Mucosa of descending colon (tissue), 3 donors: ENCODE measurements at places on chromosomes 3 and 15. TPM values are rescaled to one million over a fixed set of nuclear protein-coding genes. Genes with fewer than 3 reads are reported as not detected.

- DNase-seq, result no peak
These were observed 42.2 kb downstream of the DMXL2 start for GRCh38 chr15:51580385-51580784.

The FETUB gene
- total RNA-seq, result not detected

DNA sequence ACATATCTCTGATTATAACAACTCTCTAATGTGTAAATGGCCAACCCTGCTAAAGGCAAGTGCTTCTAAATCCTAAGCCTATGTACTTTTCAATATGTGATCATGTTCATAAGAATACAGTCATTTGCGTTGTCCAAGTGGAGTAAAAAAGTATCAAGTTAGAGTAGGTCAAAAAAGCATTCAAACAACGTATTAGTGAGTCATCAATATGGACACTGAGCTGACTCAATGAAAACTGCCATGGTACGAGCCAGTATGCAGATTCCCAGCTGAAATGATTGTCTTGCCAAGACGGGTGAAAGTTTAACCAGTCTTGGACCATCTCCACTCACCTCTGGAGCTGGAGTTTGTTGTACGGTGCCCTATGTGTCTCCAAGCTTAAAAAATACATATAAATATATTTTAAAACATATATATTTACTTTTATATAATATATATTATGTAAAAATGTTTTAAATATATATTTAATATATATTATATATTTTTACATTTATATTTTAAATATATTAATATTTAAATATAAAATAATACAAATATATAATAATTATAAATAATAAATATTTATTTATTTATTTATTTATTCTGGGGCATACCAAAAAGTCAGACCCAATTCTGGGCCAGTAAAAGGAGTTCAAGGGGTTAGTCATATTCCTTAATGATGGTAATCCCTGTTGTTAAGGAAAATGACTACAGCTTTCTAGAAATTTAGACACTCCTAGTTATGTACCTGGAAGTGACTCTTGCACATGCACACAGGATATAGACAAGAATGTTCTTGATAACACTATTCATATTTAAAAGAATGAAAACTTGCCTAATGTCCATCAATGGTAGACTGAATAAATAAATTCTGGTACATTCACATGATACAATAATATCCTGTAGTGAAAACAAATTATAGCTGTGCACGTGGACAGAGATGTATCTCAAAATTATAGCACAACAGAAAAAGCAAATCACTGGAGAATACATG lies 27.2 kb downstream of the PLSCR4 start:
- DNase-seq, result no peak

The CFAP161 gene
- total RNA-seq, result not detected

DNA sequence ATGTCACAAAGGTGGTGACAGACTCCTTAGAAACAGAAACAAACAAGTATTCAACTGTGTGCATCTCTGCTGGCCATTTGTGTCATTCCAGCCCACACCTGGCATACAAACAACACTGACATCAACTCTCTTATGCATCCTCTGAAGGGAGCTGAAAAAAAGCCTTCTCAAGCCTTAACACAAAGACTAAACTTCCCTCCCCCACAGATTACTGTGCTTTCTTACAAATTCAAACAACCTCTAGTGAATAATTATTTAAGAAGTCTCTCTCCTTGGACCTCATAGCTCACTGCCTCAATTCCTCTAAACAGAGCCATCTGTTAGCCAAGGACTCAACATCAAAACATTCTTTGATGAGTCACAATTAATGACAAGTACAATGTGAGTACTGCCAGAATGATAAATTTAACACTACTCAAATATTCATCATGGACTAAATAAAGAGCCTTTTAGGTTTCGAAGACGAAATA lies 132.1 kb downstream of the WDR76 start:
- no peak for DNase-seq

DNA sequence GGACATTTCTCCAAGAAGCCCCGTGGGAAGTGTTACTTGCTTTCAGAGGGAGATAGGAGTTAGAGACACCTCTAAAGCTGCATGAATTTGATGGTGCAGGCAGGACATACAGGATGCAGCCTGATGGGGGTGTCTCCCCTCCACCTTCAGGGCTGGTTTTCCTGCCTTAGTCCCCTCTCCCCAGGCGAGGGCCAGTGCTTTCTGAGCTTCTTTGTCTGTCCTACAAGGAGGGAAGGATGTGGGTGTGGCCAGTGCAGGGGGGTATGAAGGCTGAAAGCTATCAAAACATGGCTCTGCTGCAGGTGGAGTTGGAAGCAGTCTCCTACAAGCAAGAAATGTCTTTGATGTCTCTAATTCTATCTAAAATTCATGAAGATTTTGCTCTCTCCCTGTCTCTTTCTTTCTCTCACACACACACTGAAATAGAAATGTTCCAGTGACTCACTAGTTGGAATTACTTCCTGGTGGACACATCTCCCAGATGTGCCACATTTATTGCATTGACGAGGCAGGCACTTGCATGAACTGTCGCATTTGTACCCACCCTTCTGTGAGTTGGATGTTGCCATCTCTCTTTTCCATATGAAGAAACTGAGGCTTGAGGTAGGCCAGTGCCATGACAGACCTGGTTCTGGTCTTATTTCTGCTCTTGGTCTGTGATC lies 13.9 kb upstream of the PODXL2 start:
- DNase-seq, result no peak

DNA sequence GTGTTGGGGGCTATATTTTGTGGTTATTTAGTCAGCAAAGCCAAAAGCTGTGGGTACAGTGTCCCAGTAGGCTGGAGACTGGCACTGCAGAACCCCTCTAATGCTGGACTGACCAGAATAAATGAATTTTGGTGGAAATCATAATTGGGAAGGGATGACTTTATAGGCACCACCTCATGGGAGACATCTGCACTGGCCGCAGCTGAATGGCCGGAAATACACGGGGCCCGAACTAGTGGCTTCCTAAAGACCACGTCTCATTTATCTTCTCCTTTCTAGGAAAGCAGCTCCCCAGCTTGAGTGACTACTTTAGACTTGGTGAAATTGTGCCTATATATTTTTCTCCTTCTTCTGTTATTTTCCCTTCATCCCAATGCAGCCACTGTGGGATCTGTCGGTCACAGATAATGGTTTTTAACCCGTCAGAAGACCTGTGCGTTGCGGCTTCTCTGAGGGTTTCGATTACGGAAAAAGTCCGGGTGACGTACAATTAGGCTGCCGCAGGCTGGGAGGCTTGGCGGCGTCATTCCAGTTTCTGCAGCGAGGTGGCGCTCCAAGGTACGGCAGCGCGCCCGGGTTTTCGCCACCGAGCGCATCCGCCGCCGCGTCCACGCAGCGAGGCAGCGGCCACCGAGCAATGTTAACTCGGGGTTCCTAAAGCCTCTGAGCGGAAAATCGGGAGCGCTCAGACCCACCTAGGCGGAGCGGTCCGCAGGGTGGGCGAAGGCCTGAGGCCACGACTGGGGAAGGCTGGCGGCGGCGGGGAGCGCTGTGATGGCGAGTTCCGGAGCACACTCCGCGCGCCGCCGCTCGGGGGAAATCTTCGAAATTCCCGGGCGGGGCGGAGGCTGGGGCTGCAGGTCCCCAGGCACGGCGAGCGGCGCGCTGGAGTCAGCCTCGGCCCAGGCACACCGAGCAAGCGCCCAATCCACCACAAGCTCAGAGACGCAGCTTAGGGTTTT lies 26.3 kb downstream of the NR2F2 start:
- DNase-seq, result peak; percentile 92

- DNase-seq, result no peak
These were observed 81.7 kb upstream of the UMPS start for GRCh38 chr3:124648551-124648950.

GRCh38 chr3:839981-840380 lies 252.8 kb upstream of the CNTN6 start:
- no peak for DNase-seq

The REC114 gene
- total RNA-seq, result not detected

The ARGFX gene
- total RNA-seq, result not detected

DNA sequence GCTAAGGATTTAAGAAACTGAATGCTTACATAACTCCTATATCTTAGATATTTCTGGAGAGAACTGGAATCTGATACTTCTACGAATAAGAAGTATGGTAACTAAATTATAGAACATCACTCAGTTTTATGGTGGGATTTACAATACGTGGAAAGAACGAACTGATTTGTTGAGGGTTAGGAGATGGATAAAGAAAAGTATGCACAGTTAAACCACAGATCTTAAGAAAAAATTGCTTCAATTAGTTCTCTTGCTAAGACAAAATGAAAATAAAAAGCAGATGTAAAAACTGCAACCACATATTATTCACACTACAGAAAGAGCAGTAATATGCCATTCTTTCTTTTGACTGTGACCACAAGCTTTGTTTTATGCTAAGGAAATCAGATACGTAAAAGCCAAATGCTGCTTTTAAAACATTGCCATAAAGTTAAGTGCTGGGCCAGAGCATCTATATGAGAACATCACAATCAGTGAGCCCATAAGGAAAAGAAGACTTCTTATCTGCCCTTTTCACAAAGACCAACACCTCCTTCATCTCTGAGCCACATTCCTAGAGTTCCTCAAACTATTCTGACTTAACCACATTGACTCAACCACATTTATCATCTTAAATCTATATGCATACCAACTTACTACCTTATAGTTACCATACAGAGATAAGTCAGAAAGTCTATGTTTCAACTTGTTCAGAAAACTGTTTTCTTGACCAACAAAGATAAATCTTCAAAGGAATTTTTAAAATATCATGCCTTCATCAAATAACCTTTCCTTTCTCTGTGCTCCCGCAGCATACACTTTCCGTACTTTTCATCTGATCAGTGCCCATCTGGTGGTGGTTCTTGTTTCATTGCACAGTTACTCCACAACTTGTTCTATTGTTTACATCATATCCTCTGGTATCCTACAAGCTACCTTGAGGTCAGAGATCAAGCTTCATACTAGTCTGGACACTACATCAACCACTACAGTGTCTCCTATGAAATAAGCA lies 61.7 kb downstream of the FSIP1 start:
- DNase-seq, result no peak

GRCh38 chr3:56806407-56806806 lies 4.7 kb upstream of the ARHGEF3 start:
- no peak for DNase-seq

DNA sequence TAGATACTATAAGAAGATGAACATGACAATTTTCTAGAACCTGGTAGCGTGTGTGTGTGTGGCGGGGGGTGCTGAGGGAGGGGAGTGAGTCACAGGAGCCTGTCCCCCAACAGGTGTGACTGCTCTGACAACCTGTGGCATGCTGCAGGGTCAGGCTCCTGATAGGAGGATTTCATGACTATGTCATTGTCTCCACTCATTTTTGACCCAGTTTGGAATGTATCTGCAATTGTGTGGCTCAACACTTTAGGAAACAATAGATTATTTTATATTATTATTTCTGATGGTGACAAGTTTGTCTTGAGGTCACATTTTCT lies 9.3 kb upstream of the VILL start:
- no peak for DNase-seq

DNA sequence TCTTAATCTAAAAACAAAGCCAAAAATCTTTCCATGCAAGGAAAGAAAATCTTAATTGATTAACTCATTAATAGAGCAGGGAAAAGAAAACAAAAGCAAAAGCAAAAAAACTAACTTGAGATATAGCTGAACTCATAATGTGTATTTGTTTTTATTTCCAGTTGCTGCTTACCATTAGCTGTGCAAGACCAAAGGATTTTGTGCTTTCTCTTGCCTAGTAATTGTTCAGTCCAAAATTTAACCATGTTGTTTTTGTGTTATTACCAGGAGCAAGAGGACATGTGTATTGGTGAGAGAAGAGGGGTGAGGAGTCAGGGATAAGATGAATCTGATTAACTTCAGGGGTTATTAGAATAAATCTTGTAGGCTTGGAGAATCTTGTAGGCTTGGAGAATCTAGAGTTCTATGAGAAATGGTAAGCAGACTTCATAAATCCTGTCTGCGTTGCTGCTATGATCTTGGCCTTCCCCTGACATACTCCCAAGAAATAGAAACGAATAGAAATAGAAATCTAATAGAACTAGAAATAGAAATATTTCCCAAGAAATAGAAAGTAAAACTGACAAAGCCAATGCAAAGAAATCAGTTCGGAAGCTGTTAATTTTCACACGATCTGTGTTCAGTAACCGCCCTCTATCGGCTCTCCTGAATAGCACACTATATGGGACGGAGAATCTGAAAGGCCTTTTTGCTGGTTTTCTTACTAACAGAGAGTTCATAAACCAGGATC lies 72.6 kb upstream of the TNFSF10 start:
- DNase-seq, result no peak

DNA sequence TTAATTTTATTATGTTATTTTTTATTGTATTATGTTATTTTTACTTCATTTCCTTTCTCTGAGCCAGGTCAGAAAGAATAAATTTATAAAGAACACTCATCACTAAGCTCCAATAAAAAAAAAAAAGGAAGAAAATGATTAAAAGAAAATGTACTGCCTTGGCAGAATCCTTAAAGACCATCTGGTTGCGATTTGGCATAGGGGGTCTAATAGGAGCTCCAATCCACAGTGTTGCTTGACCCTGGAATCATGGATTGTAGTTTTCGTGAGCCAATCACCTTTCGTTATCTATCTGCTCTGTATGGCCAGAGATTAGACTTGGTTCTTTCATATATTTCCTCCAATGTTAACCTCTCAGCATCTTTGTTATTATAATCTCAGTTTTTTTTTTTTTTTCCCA lies 421.8 kb upstream of the MCTP2 start:
- DNase-seq, result no peak

- no peak for DNase-seq
These were observed 1.9 kb downstream of the KLF13 start for GRCh38 chr15:31328428-31328968.

The LRCH3 gene
- 33.3 TPM for total RNA-seq

The ZDHHC23 gene
- total RNA-seq, result 66.7 TPM

DNA sequence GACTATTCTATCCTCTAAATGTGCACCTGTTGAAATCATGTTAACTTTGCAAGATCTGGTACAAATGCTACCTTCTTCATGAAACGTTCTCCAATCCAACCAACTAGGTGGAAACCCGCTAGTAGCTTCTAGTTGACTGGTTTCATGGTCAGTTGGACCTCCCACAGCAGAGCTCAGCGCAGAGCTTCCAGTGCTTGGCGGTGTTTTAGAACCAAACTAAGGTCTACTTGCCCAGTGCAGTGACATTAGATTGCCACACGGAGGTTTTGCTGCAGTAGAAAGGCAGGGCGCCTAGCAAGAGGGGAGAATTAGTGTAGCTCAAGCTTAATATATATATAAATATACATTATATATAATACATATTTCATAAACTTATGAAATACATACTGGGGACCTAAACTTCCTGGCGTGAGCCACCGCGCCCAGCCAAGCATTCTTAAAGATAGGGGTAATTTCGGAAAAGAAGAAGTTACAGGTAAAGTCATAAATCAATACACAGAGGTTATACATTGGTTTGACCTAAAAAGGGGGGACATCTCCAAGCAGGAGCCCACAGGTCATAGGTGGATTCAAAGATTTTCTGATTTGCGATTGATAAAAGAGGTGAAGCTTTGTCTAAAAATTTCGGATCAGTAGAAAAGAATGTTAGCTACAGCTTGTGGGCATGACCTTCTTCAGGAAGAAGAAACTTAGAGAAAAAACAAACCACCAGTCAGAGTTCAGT lies 2.1 kb upstream of the OXSR1 start:
- no peak for DNase-seq

The CSPG5 gene
- total RNA-seq, result 0.58 TPM

- no peak for DNase-seq
These were observed 70.5 kb downstream of the SUMF1 start for GRCh38 chr3:4396542-4396941.
